ENCODE measurements at places on chromosomes 5 and 9.
A peak's percentile ranks its signal among the peaks of the same experiment; 100 is the strongest.

DNA sequence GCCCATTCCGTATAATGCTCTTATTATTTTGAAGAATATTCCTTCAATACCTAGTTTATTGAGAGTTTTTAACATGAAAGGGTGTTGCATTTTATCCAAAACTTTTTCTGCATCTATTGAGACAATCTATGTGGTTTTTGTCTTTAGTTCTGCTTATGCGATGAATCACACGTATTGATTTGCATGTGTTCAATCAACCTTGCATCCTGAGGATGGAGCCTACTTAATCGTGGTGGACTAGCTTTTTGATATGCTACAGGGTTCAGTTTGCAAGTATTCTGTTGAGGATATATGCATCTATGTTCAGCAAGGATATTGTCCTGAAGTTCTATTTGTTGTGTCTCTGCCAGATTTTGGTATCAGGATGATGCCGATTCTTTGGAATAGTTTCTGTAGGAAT is 1070.3 kb upstream of the CDH18 start:
- no peak for DNase-seq

DNA sequence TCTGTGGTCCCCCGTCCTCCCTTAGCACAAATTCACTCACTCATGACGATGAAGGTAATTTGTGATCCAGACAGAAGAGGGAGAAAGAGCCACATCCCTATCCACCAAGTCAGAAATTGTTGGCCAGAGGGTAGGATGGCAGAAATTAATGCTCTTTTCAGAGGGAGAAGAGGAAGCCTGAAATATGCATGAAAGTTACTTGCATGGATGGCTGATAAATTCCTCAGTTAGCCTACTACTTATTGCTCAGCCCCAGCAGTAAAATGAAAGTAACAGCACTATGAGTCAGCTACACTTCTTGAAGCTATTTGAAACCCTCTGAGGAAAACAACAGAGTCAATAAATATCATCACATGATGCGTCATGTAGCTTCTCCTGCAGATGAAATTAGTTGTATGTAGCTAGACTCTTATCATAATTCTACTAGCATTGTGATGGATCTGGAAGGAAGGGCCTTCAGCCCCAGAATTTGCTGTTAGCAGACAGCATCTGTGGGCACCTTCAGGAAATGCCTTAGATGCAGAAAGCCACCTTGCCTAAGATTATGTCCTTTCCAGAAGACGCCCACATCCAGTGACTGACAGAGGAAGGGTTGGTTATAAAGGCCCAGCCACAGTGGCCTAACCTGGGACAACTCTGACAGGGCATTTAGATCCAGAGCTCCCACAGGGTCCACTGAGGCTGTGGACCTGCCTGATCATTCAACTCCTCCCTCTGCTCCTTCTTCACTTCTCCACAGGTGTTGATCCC is 81.2 kb upstream of the CCDC112 start:
- no peak for DNase-seq

DNA sequence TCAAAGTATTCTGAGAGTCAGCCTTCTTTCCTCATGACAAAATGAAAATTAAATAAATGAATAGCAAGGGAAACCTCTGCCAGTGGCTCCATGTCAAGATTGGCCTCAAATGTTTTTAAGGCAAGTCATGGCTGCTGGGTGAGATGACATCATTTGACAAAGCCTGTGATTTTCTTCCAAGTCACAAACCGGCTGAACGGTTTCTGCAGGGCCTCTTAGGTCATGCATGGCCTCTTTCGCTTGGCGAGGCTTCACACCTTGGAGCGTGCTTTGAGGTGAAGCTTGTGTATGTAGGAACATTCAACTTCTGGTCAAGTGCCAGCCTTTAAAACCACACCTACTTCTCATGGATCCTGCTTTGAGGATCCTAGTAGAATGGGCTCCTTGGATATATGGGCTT is 161.0 kb upstream of the ZNF618 start:
- DNase-seq, result no peak

- DNase-seq, result no peak
These were observed 47.6 kb upstream of the TRAF1 start for GRCh38 chr9:120974181-120974580.

DNA sequence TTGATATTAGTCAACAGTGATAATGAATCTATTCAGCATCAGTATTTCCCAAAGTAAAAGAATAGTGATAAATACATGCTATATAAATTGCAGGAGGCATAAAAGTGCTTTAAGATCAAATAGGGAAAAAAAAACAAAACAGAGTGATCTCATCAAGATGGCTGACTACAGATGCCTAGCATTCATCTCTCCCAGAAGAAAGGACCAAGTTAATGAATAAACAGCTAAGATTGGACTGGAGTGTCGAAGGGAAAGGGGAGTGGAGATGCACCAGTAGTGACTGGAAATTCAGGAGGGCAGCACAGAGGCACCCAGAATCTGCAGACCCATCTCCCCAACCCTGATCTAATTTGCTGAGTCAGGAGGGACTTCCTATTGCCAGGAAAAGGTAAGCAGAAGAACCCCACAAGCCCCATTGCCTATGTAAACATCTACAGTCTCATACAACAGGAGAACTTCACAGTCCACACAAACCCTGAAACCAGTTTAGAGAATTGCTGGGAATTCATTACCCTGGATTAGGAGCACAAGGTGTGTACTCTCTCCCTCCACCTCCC is 699.4 kb downstream of the PTPRD start:
- DNase-seq, result no peak

- DNase-seq, result no peak
These were observed 300.4 kb downstream of the MAN2A1 start for GRCh38 chr5:109989994-109990722.

- no peak for DNase-seq
These were observed 407.6 kb downstream of the DNAH5 start for GRCh38 chr5:13536933-13537332.

GRCh38 chr5:167217097-167217743 is 1074.2 kb upstream of the WWC1 start:
- DNase-seq, result no peak

DNA sequence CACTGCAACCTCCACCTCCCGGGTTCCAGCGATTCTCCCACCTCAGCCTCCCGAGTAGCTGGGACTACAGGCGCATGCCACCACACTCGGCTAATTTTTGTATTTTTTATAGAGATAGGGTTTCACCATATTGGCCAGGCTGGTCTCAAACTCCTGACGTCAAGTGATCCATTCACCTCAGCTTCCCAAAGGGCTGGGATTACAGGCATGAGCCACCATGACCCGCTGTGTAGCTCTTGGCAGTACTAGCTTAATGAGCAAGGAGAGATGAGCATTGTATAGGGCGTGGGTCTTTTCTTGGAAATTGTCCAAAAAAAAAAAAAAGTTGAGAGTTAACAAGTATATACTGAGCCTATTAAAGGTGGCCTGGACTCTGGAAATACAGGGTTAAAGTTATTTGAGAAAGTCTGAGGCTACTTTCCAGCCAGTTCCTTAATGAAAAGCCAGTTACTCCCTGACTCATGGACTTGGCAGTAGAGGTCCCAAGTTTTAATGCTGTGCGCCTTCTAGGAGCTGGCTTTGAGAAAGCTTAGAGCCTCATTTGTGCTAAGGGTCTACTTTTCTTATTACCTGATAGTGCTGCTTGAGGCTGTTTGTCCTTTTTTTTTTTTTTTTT is 4.2 kb upstream of the FGF18 start:
- no peak for DNase-seq

DNA sequence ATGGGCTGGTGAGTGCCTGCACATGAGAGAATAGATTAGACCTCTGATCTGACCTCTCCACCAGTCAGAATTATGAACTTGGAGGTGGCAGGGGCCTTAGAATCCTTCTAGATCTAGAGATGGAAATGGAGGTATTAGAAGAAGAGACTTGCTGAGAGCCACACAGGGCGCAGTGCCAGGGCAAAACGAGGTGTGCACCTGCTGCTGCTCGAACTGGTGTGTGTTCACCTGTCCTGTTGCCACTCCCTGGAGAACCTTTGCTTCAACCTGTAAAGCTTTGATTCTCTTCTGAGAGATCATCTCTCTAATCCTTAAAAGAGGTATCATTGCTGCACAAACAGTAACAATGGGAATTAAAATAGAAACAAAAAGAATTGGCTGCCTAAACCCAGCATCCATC is 24.9 kb downstream of the FRMPD1 start:
- DNase-seq, result peak; percentile 34

- no peak for DNase-seq
These were observed 75.2 kb upstream of the CPEB4 start for GRCh38 chr5:173812811-173813550.

DNA sequence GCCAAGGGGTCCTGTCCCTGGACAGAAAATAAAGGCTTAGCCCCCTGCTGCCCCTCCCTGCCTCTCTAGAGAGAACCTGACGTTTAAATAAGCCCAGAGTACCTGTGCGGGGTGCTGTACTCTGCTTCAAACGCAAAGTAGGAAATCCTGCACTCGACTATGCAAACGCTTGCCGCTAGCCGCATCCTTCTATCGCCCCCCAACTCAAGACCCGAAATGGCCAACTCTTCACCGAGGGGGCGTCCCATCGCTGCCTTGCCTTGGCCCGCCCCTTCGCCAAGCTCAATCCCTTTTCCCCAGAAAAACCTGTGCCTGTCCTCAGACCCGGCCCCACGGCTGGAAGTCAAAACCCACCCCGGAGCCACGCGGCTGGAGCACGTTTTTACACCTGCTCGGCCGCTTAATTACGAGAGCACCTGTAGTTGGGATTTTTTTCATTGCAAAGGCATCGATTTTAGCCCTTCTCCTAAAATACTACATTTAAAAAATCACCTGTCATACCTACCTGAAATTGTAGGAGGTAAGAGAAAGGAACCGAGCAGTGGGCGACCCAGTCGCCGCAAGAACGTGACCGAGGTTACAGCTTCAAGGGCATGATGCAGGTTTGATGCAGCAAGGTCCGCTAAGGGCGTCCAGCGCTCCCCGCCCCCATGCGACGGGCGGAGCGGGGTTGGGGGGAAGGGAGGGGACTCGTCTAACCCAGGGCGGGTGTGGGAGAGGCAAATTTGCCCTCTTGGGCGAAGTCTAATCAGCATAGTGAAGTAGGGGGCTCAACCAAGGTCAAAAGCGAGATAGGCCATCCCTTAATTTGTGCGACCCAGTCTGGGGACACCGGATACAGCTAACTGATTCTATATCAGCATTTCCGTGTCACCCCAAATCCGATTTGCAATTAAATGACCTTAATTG is 3.5 kb downstream of the ELAVL2 start:
- no peak for DNase-seq

DNA sequence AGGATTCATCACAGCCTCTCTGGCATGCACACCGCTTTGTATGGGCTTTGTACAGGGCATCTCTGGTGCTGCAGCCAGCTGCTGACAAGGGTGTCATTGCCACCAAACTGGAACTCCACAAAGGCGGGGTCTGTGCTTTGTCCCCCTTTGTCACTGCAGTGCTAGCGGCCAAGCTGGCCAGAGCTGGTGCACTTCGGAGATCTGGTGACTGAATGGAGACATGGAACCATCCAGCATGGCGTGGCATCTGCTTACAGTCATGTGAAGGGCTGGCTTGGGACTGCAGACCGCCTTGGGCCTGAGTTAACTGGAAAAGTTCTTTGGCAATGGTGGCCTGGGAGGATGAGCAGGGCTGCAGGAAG is 18.7 kb upstream of the COL5A1 start:
- DNase-seq, result no peak

- no peak for DNase-seq
These were observed 23.7 kb downstream of the ENHO start for GRCh38 chr9:34499076-34499475.
